ENCODE measurements at places on chromosomes 7 and 10.
A peak's percentile ranks its signal among the peaks of the same experiment; 100 is the strongest.

DNA sequence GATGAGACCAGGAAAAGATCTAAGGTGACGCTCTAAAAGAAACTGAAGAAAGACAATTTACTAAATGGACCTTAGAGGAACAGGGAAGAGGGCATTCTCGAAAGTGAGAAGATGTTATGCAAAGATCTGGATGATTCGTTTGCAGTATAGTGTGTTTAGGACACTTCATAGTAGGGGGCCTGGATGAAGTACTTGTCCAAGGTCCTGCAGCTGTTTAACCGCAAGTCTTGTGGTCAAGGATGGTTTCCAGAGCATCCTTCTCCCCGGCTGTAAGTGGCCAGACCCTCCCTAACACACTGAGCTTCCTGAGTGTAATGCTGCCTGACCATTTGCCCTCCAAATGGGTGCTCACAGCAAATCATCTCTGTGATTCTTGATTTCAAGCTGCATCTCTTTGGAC, 101.6 kb downstream of the XPNPEP1 start:
- ATAC-seq = no peak

- no peak for ATAC-seq
Measured at GRCh38 chr10:105797234-105797890, 1156.3 kb downstream of the SORCS3 start.

GRCh38 chr7:157679607-157680006, 342.8 kb downstream of the DNAJB6 start:
- no peak for ATAC-seq

DNA sequence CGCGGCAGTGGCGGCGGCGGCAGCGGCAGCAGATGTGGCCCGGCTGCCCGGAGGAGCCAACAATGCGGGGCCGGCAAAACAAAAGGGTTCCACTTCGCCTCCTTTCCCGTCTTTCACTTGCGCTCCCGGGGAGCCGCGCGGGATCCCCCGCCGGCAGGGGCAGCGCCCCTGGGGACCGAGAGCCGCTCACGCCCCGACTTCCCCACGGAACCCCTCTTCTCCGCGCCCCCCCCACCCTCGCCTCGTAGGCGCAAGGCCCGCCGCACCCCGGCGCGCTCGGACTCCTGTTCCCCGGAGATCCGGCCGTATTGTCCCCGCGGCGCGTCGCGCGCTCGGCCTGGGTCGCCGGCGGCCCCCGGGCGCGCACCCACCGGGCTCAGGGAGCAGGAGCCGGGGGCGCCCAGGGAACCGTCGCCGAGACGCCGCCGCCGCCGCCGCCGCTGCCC, 854 bp downstream of the CTBP2 start:
- ATAC-seq = no peak

GRCh38 chr7:27073076-27073475, 22.7 kb downstream of the HOXA1 start:
- ATAC-seq = no peak

- no peak for ATAC-seq
Measured at GRCh38 chr10:7362471-7362870, 48.4 kb downstream of the SFMBT2 start.

DNA sequence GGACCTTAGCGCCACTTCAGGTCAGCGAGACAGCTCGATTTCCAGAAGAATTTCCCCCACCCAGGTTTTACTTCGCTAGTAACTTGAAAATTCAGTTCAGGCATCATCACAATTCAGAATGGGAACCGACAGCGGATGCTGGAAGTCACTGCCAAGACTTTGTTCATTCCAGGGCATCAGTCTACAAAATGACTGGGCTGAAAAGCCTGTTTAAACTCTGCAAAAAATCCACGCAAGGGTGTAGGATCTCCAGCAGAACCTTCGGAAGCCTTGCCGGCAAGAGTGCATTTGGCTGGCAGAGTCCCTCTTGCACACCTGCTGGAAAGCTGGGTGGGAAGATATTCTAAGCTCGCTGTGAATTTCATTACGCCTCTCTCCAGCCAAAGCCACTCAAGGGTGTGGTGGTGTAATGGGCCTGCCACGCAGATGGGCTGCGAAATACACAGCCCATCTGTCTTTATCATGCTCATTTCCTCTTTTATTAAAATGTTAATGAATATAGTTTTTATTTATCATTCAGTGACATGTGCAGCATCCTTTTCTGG, 672.0 kb upstream of the FOXK1 start:
- ATAC-seq = no peak

GRCh38 chr7:3117488-3118231, 74.0 kb upstream of the CARD11 start:
- ATAC-seq = peak; percentile 57

DNA sequence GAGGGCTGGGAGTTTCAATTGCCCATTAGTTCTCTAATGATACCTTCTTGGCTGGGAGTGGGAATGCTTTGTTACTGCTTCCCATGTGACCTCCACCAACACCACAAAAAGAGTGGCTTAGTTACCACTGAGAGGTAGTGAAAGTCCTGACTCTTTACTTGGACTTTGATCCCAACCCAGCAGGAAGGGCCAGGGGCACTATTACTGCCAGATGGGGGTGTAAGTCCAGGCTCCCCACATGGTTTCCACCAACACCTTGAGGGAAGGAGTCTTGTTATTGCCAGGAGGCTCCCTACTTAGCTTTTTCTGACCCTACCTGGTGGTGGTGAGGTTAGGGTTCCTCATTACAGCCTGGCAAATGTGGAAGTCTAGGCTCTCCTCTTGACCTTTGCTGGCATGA, 11.4 kb downstream of the GGCT start:
- no peak for ATAC-seq

- ATAC-seq = no peak
Measured at GRCh38 chr7:134885967-134886352, 100.3 kb upstream of the AGBL3 start.

- ATAC-seq = no peak
Measured at GRCh38 chr10:100999742-101000126, at the start of gene LZTS2. Gene LZTS2 (plus strand): TSS chr10:100999808. CDS start chr10:101002539, 2,731 bp downstream.

DNA sequence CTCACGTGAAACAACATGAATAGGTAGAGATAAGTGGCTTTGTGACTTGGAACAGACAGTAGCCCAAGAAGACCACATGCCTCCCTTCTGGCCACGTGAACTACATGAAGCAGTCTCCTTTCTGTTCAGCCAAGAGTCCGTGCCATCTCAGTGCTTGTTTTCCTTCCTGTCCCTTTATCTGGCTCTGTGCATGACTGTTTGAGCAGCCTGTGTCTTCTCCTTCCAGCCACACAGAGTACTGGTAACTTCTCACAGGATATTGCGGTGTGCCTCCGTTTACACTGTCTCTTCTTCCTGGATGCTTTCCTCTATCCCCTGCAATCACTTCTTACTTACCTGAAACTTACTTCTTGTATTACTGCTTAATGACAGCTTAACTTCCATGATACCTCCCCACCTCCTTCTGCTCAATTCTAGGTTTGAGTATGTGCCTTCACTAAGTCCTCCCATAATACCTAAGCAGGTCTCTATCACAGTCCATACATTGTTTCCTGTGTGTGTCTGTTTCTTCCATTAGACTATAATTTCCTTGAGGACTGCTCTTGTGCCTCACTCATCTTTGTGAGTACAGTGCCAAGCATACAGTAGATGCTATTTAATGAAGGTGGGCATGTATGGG, 748.7 kb downstream of the AUTS2 start:
- no peak for ATAC-seq

GRCh38 chr7:158973440-158973839, 117.1 kb downstream of the DYNC2I1 start:
- ATAC-seq = peak; percentile 21

GRCh38 chr7:117590191-117590590, 110.4 kb downstream of the CFTR start:
- ATAC-seq = no peak

- no peak for ATAC-seq
Measured at GRCh38 chr7:116561697-116562483, 37.1 kb downstream of the CAV1 start.

Data from stimulated activated memory B cell treated with anti-CD40 and anti-IgM and Interleukin-4, amounts not matched to agents 10 μg/mL and 1 μg/mL and 100 μg/mL, for 72 hours (primary cell).